ENCODE measurements at places on chromosomes 16 and 17.

DNA sequence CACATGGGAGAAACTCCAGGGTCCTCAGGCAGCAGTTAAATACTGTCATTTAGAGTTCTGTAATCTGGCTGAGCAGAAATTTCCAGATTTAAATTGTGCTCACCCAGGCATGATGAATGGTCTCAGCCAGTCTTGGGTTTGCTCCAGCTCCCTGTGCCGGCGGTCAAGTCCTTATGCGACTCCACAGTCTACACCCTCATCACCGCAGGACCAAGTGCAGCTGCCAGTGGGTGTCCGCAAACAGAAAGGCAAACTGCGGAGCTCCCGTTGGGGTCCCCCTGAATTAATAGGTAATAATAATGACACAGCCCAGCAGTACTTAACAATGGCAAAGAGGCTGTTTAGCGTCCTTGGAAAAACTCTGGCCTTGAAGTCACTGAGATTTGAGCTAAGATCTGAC lies 3.9 kb upstream of the CACNG4 start:
- DNase-seq: no peak

DNA sequence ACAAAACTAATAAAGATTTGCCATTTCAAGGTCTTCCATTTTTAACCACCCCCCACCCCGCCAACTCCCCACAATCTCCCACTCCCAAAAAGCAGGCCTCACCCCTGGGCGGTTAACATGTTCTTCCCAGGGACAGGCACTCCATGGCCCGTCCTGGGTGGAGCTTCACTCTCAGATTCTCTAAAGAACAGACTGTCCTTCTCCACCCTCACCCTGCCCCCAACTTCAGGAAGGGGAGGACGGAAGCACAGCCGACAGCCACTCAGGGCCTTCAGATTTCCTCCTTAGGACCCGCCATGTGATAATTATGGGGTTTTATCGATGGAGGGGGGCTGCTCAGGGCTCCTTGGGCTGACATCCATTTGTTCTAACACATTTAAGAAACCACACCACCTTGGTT lies 61.9 kb downstream of the ZFHX3 start:
- DNase-seq: no peak

GRCh38 chr17:47901423-47901822 lies 5.4 kb downstream of the SP2 start:
- no peak for DNase-seq

- no peak for DNase-seq
These were observed 4.2 kb downstream of the CDR2 start for GRCh38 chr16:22370038-22370820.

- DNase-seq: no peak
These were observed 78.6 kb upstream of the CREBBP start for GRCh38 chr16:3959148-3959547.

DNA sequence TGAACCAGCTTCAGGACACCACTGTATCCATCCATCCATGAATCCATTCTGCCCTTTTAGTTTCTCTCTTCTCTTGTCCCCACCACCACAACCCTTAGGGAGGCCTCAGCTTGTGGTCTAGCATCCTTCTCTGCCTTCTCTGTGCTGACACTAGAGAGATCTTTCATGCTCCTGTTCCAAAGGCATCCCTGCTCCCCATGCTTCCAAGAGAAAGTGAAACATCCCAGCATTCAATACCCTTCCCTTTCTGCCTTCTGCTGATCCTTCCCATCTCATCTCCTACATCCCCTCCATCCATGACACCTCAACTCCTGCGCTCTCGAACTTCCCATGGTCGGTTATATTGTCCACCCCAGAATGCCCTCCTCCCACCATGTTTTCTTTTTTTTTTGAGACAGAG lies 10.0 kb downstream of the RAPGEFL1 start:
- no peak for DNase-seq

DNA sequence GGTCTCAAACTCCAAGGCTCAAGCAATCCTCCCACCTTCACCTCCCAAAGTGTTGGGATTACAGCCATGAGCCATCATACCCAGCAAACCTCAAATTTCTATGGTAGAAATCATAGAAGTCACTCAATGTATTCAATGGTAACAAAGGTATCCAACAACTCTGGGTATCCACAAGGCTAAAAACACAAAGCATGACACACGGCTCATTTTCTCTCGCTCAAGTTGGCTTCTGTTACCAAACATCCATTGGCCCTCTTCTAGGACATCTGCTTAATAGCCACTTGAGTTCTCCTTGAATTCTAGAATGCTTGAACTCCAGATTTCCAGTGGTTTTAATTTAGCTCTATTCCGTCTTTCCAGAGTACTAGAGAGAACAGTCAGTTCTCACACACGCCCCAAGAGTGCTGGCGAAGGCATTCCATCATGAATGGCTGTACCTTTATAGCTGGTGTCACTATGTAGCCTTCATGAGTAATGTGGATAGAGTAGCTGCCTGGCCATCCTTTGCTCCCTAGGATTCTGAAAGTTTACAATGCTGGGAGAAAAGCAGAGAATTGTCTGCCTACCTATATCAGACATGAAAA lies 42.6 kb downstream of the SPAG9 start:
- DNase-seq: no peak

All from suppressor macrophage treated with lipopolysaccharide for 4 hours (primary cell).